Activated CD4-positive, alpha-beta T cell treated with anti-CD3 and anti-CD28 coated beads for 36 hours (primary cell): ENCODE measurements at places on chromosomes 4 and X. TPM values are rescaled to one million over a fixed set of nuclear protein-coding genes. Genes with fewer than 3 reads are reported as not detected.

Gene BEX1
- total RNA-seq = 0.39 TPM

Gene MAGEA8
- total RNA-seq = not detected

Gene ADGRG2
- not detected for total RNA-seq

Gene TCEAL5
- total RNA-seq = not detected

Gene RRH
- 0.21 TPM for total RNA-seq
